ENCODE measurements at places on chromosomes 2 and 18. TPM values are rescaled to one million over a fixed set of nuclear protein-coding genes. Genes with fewer than 3 reads are reported as not detected.

- no peak overlapping the region for H3K4me3 ChIP-seq
- H3K27me3 ChIP-seq = no peaks in the 10 kb centered on the region
- H3K4me1 ChIP-seq = no peaks in the 10 kb centered on the region
These were observed 43.7 kb upstream of the FZD5 start for GRCh38 chr2:207813221-207813916.

Gene FZD7
- total RNA-seq = 1.6 TPM

Gene RAPGEF4
- total RNA-seq = 0.50 TPM

Gene DLGAP1
- not detected for total RNA-seq

DNA sequence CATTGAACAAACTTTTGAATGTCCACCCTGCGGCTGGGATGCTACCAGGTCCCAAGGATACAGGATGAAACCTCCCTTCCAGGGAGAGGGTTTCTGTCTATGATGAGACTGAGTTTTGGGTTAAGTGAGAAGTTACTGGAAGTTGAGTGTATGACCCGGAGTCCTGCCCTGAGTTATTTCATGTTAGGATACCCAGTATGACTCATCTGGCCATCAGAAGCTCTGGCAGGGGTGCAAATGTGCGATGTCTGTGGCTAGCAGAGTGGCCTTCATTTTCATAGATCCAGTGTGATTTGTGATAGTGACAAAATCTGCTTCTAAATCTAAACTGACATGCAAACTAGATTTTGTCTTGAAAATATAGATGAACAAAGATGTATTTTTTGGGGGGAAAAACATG, 55.3 kb downstream of the KCTD1 start:
- H3K4me3 ChIP-seq = no peak overlapping the region
- H3K27me3 ChIP-seq = no peaks in the 10 kb centered on the region
- no peak overlapping the region for H3K27ac ChIP-seq
- no peak for DNase-seq

Gene LIMS2
- not detected for total RNA-seq

DNA sequence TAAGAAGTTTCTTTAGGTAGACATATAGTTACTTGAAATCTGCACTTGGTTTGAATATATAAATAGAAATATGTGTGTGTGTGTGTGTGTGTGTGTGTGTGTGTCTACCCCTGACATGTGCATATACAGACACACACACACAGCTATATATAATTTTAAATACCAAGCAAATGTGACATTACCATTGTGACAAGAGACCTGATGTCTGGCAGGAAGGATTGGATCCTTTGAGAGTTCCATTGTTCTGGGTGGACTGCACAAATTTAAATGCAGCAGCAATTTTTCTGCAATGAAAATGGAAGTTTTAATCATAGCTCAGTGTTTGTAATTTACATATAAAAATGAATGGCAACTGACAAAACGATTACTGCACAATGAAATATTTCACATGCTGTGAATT, 87.8 kb upstream of the CCDC195 start:
- no peak for DNase-seq
- H3K27ac ChIP-seq = no peak overlapping the region
- no peak overlapping the region for H3K4me3 ChIP-seq
- H3K27me3 ChIP-seq = no peaks in the 10 kb centered on the region

Gene GNAL
- 12.6 TPM for total RNA-seq

DNA sequence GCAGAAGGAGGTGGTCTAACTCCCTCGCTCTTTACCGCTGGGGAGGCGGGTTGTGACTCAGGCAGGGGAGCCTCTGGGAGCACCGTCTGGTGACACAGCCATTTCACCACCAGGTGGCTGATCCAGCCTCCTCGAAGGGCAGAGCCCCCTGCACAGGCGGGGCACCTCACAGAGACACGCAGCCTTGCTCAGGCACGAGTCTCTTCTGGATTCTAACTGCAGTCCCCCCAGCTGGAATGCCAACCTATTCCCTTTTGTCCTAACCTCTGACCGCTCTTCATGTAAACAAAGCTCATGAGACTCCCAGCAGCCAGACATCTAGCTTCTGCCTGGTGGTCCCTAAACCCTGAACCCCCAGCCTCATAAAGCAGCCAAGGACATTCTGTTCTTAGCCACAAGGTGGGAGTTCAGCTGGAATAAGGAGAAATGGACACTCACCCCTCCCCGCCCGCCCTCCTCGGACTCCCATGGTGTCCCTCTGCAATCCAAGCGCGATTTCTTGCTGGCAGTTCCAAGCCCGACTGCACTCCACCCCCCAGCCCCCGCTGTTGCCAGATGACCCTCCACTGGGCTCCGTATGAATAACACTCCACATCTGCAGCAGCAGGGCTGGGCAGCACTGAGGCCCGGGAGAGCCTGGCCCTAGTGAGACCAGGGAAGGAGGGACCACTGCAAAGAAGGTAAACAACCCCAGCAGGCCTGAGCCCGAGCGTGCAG, 84.3 kb downstream of the TNS1 start:
- no peaks in the 10 kb centered on the region for H3K4me1 ChIP-seq
- H3K27ac ChIP-seq = no peak overlapping the region
- H3K27me3 ChIP-seq = no peaks in the 10 kb centered on the region
- no peak overlapping the region for H3K4me3 ChIP-seq
- H3K36me3 ChIP-seq = no peaks in the 10 kb centered on the region
- no peak for DNase-seq

- no peak overlapping the region for H3K27ac ChIP-seq
- no peak for DNase-seq
- H3K4me1 ChIP-seq = no peaks in the 10 kb centered on the region
- H3K36me3 ChIP-seq = no peaks in the 10 kb centered on the region
These were observed 15.3 kb downstream of the UPP2 start for GRCh38 chr2:158116936-158117335.

Gene FEV
- total RNA-seq = not detected

DNA sequence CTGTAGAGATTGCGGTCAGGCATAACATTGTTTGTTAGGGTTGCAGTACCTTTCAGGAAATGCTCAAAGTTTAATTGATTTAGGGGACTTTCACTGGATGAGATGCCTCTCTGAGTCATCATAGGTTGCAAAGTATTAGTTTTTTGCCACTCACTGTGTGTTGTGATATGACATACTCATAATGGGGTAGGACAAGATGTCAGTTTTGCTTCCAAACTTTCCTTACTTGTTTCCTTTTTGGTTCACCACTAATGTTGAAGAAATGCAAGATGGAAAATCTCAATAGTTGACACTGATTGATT, 35.0 kb upstream of the PTH2R start:
- H3K27me3 ChIP-seq = no peaks in the 10 kb centered on the region
- no peak overlapping the region for H3K4me3 ChIP-seq
- H3K4me1 ChIP-seq = no peaks in the 10 kb centered on the region
- no peaks in the 10 kb centered on the region for H3K36me3 ChIP-seq

Gene ZCCHC2
- 81.2 TPM for total RNA-seq

GRCh38 chr2:186853951-186854350, 5.0 kb upstream of the ZSWIM2 start:
- no peak overlapping the region for H3K27ac ChIP-seq
- no peaks in the 10 kb centered on the region for H3K27me3 ChIP-seq
- H3K4me3 ChIP-seq = no peak overlapping the region
- H3K36me3 ChIP-seq = no peaks in the 10 kb centered on the region
- DNase-seq = no peak
- peaks cover 4% of the 10 kb centered on the region for H3K4me1 ChIP-seq

DNA sequence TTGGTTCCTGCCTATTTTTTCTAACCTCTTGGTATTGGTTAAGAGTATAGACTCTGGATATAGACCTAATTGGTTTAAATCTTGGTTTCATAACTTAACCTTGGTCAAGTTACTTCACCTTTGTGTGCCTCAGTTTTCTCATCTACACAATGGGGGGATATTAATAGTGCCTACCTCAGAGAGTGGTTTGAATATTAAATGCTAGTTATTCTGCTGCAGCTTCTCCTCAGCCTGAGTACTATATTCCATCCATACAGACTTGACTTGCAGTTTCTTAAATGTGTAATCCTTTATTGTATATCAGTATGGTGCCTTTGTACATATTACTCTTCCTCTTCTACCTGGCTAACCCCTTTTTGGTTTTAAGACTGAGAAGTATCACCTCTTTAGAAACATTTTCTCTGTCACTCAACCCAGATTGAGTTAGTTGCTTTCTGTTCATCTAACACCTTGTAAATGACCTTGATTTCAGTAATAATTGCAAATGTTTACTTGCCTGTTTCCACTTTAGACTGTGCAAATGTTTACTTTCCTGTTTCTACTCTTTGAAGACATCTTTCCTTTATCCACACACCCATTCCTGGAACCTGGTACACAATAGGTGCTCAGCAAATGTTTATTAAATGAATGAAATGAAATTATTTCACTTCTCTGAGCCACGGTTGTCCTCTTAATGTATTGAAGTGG, 6.6 kb downstream of the ACVR2A start:
- H3K4me3 ChIP-seq = no peak overlapping the region
- no peak overlapping the region for H3K27ac ChIP-seq
- no peaks in the 10 kb centered on the region for H3K4me1 ChIP-seq
- H3K36me3 ChIP-seq = no peaks in the 10 kb centered on the region
- no peak for DNase-seq

Gene CASP8
- 347 TPM for total RNA-seq

DNA sequence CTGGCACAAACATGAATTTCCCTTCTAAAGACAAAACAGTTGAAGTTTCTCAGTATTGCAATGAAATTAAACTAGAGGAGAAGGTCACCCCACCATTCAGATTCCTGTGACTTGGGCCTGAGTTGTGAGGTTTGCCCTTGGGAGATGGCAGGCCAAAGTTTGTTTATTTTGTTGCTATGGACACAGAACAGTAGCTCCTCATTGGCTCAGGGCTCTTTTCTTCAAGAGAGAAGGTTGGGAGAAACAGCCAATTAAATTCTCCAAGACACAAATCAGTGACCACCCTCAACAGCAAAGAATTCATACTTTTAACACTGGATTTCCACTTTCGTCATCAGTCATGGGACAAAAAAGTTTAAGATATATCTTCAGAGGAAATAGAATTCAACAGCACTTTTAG, at the start of gene FLACC1:
Gene FLACC1, minus strand, starts transcription at position 125 of the 400 bp plus-strand sequence. CDS start 5,941 bp downstream, outside the sequence.
- no peaks in the 10 kb centered on the region for H3K27me3 ChIP-seq
- no peak within 1 kb of the TSS for H3K4me3 ChIP-seq
- no peak within 1 kb of the TSS for H3K27ac ChIP-seq
- peaks cover 5% of the 10 kb centered on the region for H3K36me3 ChIP-seq
- DNase-seq = no peak

DNA sequence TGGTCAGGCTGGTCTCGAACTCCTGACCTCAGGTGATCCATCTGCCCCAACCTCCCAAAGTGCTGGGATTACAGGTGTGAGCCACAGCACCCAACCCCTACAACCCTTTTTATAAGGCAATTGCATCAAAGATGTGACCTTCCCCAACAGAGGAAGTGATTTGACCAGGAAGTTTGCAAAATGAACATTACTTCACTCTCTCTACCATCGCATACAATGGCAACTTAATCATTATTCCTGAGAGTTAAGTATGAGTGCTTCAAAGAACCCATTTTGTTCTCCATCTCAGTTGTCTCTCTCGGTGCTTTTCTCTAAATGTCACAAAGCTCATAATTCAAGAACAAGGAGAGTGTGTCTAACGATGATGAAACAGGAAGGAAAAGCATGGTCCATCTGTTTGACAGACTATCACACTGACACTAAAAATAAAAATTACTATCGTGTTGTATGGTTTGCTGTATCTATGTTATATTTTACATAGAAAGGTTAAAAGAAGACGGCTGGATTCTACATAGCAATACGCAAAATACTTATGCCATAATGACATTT, 18.1 kb upstream of the CREG2 start:
- H3K27ac ChIP-seq = no peak overlapping the region
- DNase-seq = no peak
- no peaks in the 10 kb centered on the region for H3K27me3 ChIP-seq
- H3K36me3 ChIP-seq = no peaks in the 10 kb centered on the region
- no peak overlapping the region for H3K4me3 ChIP-seq

DNA sequence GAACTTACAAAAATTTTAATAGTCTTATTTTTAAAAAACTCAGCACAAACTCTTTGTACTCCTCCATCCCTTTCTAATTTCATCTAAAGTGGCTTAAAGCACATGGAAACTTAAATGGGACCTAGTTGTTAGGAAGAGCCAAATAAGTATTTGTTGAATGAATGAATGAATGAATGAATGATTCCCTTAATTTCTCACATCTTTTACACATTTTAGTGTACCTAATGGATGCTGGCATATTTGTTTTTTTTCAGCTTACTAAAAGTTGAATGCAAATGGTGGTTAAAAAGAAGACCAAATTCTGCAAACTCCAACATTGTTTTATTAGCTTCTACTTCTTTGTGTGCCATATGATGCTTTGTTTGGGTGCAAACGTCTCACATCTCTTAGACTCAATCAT, 89.6 kb downstream of the KYNU start:
- H3K36me3 ChIP-seq = no peaks in the 10 kb centered on the region
- DNase-seq = no peak
- H3K27ac ChIP-seq = no peak overlapping the region
- no peaks in the 10 kb centered on the region for H3K27me3 ChIP-seq
- no peak overlapping the region for H3K4me3 ChIP-seq
- H3K4me1 ChIP-seq = no peaks in the 10 kb centered on the region

DNA sequence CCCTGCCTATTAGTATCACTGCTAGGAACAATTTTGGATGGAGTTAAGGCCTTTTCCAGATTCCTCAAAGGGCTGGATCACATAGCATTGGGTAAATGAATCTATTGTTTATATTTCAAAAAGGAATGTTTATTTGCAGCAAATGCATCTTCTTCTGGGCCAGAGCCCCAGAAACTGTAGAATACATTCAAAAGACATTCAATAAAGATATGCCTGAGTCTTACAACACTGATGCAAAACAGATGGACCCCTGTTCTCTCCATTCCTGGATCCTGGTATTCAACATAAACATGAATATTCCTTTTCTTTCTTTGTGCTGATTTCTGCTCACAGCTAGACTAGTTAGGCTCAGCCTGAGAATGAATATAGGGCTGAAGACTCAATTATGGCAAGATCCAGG, 227.2 kb upstream of the KLHL29 start:
- H3K4me3 ChIP-seq = no peak overlapping the region
- no peaks in the 10 kb centered on the region for H3K36me3 ChIP-seq
- no peak for DNase-seq

Gene LYPD6B
- total RNA-seq = not detected

DNA sequence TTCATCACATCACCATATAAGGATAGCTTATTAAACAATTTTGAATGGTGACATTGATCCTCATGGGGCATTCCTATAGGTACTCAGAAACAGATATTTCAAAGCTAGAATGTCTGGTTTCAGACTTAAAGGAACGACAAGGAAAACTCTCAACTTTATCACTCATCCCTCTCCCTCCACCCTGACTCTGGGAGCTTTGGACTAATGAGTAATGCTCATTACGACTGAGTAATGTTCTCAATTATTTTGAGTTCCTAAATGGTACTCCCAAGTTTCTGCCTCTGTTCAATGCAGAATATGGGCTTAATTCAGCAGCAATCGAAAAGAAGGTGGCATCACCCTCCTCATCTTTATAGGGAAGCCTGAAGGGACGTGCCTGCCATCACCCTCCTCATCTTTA, 43.4 kb downstream of the RFX8 start:
- H3K36me3 ChIP-seq = no peaks in the 10 kb centered on the region
- H3K4me1 ChIP-seq = no peaks in the 10 kb centered on the region
- H3K27me3 ChIP-seq = no peaks in the 10 kb centered on the region
- no peak overlapping the region for H3K27ac ChIP-seq

- no peak overlapping the region for H3K27ac ChIP-seq
- no peak overlapping the region for H3K4me3 ChIP-seq
- H3K36me3 ChIP-seq = no peaks in the 10 kb centered on the region
- no peaks in the 10 kb centered on the region for H3K4me1 ChIP-seq
- no peak for DNase-seq
- H3K27me3 ChIP-seq = no peaks in the 10 kb centered on the region
These were observed 323.9 kb downstream of the XIRP2 start for GRCh38 chr2:167212014-167212648.

GRCh38 chr18:54813977-54814565, 14.2 kb upstream of the RAB27B start:
- no peak overlapping the region for H3K4me3 ChIP-seq
- no peaks in the 10 kb centered on the region for H3K36me3 ChIP-seq
- H3K27ac ChIP-seq = no peak overlapping the region
- H3K27me3 ChIP-seq = peaks cover 2% of the 10 kb centered on the region
